ENCODE measurements at places on chromosomes 11 and 22. TPM values are rescaled to one million over a fixed set of nuclear protein-coding genes. Genes with fewer than 3 reads are reported as not detected.

DNA sequence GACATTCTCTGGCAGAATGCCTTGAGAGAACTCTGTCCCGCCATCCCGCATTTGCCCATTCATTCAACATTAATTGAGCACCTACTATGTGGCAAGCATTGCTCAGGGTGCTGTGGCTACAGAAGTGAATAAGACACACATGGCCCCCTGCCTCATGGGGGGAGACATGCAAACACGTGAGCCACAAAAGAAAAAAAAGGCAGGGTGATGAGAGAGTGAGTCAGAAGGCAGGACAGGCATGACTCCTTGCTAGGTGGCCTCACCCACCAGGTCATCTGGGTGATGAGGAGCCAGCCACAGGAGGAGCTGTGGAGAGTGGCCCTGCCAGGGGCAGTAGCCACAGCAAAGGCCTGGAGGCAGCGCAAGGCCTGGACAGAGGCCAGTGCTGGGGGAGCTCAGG, 4.9 kb downstream of the CHRM4 start:
- no peak for DNase-seq

DNA sequence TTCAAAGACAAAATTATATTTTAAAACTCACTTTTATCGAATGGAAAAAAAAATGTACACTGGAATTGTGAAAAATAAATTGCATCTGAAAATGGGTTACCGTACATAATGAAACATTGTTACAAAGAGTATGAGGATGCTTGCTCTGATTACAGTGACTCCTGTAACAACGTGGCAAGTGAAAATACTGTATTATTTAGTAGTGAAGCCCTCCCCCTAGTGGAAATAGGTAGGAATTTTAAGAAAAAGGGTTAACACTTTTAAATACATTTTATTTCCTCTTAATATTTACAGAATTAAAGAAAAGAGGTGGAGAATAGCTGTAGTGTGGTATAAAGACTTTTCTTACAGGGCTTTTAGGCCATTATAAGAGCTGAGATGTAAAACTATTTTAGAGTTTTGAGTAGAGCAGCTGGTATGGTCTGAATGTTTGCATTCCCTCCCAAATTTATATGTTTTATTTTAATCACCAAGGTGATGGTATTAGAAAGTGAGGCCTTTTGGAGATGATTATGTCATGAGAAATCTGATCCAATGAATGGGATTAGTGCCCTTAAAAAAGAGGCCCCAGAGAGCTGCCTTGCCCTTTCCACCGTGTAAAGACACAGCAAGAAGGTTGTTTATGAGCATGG, 25.2 kb downstream of the FAM76B start:
- DNase-seq, result peak; percentile 49

The BEST1 gene
- 3.5 TPM for total RNA-seq

- DNase-seq, result no peak
Observed at GRCh38 chr11:39570526-39570925, 1888.9 kb downstream of the LRRC4C start.

The KCNJ11 gene
- 0.11 TPM for total RNA-seq

DNA sequence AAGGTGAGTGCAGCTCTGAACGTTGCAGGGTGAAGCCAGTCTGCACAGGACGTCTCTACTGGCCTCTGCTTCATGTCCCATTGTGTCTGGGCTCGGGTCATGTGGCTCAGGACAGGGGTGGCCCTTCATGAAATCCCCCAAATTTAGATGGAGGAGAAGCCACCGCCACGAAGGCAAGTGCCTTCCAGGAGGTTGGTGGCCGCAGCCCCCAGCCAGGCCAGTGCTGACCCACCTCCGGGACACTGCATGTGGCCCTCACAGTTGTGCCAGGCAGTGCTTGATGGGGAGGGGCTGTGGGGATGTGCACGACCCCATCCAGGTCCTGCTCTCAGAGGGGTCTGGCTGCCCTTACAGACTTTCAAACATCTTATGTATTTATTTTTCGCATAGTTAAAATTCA, 1311.1 kb downstream of the BRD1 start:
- no peak for DNase-seq

DNA sequence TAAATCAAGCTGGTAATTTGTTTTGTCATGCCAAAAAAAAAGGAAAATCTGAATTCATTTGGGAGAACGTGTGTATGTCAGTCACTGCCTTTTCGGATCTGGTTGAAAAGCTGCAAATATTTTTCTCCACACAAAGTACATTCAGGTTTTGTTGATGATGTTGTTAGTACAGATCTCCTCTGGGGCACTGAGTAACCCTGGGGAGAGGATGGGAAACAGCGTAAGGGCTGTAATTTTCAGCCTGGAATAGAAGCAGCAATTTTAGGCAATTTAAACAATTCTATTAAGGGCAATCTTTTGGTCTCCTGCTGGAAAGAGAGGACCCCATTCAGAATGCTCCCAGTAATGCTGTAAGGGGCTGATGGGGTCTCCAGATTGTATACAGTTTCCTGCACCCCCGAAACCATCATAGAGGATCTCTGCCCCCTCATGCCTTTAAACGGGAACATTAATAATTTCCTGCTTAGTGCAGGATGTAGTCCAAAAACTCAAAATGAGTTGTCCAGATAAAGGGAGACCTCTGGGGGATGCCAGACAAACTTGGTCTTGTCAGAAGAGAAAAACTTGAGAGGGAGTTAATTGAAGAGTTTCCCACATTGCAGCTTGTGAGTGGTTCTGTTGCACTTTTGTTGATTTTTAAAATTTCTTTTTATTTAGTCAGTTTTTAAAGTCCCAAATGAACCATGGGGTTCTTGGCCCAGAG, 132.3 kb downstream of the COMMD9 start:
- DNase-seq, result peak; percentile 41
